ENCODE measurements at places on chromosomes 12 and 14.

GRCh38 chr14:75699331-75699730 lies 38.3 kb downstream of the TTLL5 start:
- DNase-seq, result no peak

GRCh38 chr14:94816113-94816512 lies 46.2 kb upstream of the GSC start:
- no peak for DNase-seq

DNA sequence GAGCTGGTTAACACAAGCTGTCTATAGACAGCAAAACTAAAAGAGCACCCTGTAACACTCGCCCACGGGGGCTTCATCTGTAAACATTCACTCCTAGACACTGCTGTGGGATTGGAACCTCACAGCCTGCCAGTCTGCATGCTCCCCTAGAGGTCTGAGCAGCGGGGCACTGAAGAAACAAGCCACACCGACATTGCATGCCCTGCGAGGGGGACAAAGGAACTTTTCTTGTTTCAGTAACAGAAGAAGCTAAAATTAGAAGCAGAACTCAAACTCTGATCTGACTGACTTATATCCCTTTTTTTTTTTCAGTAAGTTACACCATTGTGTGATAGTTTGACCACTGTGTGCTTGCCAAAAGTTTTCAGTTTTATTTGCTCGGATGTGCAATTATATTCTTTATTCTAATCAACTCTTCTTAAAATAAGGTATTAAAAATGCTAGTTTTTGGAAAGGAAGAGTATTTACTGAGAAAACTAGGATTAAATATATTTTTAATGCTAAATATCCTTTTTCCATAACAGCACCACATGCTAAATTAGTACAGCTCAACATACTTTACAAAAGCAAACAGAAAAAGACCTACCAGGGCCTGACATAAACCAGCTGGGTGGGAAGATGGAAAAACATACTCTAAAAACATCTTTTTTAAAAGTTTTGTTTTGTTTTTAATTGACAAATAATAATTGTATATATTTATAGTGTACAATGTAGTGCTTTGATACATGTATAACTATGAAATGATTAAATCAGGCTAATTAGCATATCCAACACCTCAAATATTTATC lies 100.2 kb downstream of the EPS8 start:
- peak; percentile 70 for DNase-seq

DNA sequence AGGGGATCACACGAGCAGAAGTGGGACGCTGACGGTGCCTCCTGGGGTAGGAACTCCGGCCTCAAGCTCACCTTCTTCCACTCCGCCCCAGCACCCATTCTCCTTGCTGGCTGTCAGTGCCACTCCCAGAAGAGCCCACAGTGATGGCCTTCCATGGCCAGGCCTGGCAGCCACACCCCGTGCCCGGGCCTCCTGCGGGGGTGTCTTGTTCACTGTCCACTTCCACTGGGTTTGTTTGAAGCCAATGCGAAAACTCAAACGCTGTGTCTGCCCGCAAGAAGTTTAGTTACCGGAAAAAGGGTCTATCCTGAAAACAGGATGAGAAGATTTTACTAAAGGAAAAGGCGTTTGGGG lies 38.1 kb downstream of the CCDC88C start:
- DNase-seq, result no peak

DNA sequence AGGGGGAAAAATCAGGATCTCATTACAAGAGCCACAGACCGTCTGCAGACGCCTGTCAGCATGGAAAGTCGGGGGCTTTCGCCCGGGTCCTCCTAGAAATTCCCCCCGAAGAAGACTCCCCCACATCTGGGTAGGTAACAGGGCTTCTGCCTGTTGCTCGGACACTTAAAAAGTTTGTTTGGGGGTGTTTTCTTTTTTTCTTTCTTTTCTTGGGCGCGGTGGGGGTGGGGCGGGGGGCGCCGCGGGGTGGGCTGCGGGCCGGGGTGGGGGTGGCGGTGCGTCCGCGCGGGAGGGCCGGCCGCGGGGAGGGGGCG lies 358 bp downstream of the ELK3 start:
- DNase-seq, result no peak

- DNase-seq, result no peak
Measured at GRCh38 chr12:52082669-52082987, 3.1 kb downstream of the SMIM41 start.

GRCh38 chr12:130073721-130074120 lies 88.5 kb upstream of the FZD10 start:
- DNase-seq, result no peak

GRCh38 chr12:1606021-1606622 lies 11.7 kb upstream of the FBXL14 start:
- no peak for DNase-seq

- no peak for DNase-seq
Measured at GRCh38 chr14:61720294-61720661, 25.0 kb downstream of the HIF1A start.

GRCh38 chr14:89958966-89959365 lies 3.2 kb downstream of the TDP1 start:
- DNase-seq, result no peak

DNA sequence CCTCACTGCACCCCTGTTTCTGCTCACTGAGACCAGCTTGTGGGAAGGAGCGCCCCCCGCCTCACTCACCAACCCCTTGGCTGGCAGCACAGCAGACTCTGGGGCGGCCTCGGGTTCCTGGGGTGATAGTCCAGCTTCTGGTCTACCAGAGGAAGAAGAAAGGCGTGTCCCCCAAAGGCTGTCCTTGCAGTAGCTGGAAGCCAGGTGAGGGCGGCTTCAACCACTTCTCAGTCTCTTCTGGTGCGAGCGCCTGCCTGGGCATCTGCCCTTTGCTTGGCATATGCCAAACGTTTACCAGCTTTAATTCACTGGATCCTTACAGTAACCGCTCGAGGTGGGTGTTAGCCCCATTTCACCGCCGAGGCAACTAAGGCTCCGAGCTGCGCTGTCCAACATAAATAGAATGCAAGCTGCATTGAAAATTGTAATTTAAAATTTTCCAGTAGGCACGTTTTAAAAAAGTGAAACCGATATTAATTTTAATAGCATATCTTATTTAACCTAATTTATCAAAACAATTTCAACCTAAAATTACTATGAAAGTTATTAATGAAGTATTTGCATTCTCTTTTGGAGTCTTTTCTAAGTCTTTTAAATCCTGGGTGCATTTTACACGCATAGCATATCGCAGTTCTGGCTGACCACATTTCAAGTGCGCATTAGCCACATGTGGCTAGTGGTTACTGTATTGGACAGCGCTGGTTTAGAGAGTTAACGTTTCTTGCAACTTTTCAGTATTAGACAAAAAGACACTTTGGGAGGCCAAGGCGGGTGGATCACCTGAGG lies 872 bp downstream of the FAM177A1 start:
- no peak for DNase-seq

GRCh38 chr14:100872259-100873095 lies 31.0 kb downstream of the RTL1 start:
- DNase-seq, result no peak

- no peak for DNase-seq
Measured at GRCh38 chr12:130796985-130797686, 41.9 kb downstream of the STX2 start.

- DNase-seq, result no peak
Measured at GRCh38 chr14:86933958-86934595, 1058.9 kb downstream of the GALC start.

GRCh38 chr12:88946372-88946997 lies 366.2 kb upstream of the KITLG start:
- DNase-seq, result no peak

GRCh38 chr14:78933166-78933565 lies 763.0 kb downstream of the NRXN3 start:
- no peak for DNase-seq

DNA sequence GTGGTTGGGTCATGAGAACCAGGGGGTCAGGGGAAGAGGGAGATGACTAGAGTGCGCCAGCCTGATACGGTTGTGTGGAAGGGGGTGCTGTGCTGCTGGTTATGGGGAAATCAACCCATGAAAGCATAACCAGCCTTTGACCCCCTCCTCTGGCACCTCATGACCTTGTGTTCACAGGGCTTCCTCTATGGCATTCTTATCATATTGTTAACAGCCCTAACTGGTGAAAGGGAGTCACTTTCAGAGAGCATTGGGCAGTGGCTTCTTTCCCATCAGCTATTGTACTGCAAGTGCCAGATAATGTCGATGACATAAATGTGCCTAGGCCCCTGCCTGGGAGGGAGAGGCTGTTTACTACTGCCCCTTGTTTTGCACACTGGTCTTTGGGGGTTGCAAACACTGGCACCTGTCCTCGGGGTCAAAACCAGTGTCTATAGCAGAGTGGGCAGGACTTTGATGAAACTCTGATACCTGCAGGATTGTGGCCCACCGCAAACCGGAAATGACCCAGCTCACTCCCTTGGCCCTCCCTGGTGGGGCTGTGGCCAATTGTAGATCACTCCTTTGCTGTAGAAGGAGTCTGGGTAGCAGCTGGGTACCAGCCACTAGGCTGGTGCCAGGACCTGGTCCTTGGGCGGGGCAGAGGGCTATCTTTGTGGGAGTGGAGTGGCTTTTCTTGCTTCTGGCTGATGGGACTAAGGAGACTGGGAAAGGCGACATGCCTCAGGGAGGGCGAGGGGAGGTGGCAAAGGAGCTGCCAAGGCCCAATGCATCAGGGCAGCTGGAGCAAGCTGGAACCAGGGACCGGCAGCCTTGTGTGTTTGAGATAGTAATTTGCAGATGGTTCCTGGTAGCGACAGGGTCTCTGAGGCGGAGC lies 634 bp upstream of the TMEM63C start:
- DNase-seq, result no peak

GRCh38 chr14:81990312-81990761 lies 456.7 kb upstream of the SEL1L start:
- DNase-seq, result peak; percentile 8

GRCh38 chr14:22803687-22803974 lies 11.6 kb downstream of the SLC7A7 start:
- DNase-seq, result no peak

DNA sequence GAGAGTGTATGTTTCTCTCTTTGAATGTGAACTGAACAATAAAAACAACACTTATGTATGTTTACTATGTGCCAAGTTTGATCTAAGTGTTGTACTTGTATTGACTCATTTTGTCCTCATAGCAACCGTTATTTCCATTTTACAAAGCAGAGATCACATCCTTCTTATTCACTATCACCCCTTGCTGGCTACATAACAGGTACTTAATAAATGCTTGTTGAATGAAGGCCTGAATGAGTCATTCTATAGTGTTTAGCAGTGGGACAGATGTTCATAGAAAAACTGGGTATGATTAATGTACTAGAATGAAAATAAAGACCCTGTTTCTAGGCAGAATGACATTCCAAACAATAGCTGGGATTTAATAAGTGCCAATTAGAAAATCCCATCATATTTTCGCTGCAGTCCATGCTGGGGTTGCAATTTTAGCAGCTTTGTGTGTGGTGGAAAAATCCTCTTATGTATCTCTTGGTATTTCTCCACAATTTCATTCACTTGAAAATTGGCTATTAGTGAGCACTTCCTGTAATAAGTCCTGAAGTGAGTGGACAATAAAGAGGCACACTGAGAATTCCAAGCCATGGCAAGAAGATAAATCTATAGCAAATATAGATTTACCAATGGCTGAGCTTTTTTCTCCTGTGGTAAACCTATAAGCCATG lies 86.0 kb downstream of the FAR2 start:
- no peak for DNase-seq

- DNase-seq, result no peak
Measured at GRCh38 chr12:117874842-117875434, 93.9 kb downstream of the KSR2 start.

DNA sequence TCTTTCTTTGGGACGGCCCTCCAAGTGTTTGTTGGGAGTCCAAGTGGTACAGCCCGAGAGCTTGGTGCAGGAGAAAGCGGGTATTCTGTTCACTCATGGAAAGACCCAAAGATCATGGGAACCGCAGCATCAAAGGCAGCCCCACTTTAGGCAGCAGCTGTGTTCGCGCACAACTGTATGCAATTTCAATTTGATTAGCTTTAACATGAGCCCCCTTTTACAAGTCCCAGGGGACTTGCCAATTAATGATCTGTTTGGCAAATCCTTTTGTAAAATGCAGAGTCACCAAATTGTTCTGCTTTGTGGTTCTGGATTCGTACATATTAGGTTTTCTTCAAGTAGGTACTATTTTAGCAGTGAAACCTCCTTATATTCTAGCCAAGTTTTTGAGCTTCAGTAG lies 217.7 kb downstream of the AACS start:
- no peak for DNase-seq

GRCh38 chr12:6428326-6428725 lies 16.4 kb upstream of the CD27 start:
- no peak for DNase-seq

DNA sequence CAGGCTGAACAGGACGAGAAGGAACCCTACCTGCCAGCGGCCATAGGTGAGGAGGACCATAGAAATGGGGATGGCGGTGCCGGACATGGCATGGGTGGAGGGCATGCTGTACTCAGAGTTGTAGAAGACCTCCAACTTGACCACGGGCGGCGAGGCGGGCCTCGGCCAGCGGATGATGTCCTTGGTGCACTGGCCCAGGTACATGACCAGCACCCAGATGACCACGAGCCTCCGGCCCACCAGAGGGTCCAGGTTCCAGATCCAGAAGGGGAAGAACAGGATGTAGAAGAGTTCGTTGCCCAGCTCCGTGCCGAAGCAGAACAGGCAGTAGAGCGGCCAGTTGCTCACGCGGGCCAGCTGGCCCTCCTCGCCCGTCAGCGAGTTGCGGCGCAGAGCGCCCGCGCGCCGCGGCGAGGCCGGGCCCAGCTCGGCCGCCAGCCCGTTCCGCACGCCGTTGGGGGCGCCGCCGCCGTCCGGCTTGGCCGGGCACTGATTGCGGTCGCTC lies 582 bp downstream of the SGPP1 start:
- DNase-seq, result peak; percentile 58

DNA sequence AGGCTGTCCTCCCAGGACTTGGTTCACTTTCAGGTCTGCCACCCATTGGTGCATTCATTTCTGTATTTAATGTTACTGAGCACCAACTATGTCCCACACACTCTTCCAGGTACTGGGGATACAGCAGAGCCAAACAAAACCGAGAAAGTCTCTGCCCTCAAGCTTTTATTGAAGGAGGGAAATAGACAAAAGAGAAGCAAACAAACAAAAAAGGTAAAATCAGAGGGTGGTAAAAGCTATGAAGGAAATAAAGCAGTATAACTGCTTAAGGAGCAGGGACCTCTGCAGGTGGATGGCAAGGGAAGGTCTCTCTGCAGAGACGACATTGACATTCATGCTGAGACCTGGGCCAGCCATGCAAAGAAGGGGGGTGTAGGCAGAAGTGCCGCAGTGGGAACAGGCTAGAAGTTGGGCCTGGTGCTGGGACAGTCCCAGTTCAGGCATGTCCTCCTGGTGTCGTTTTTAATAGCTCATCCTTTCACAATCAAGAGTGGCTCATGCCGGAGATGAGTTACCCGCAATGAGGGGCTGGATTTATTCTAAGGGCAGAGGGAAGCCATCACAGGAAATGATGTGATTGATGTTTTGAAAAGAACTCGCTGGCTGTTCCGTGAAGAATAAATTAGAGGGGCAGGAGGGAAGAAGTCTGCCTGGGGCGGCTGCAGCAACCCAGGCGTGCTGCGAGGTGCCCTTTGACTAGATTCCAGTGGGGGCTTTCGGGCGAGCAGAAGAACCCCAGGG lies 72.8 kb downstream of the IRF2BPL start:
- DNase-seq, result no peak

GRCh38 chr12:12505544-12506495 lies 56.8 kb downstream of the DUSP16 start:
- DNase-seq, result no peak
